Dermis microvascular lymphatic vessel endothelial cell (primary cell): ENCODE measurements at places on chromosomes 5 and 9.

GRCh38 chr9:116298878-116299391 is 145.3 kb downstream of the PAPPA start:
- DNase-seq = no peak

GRCh38 chr5:125564317-125564975 is 818.0 kb upstream of the ZNF608 start:
- DNase-seq = no peak

GRCh38 chr5:68557162-68557936 is 341.8 kb downstream of the PIK3R1 start:
- DNase-seq = no peak

- DNase-seq = no peak
These were observed 31.1 kb upstream of the PPP3R2 start for GRCh38 chr9:101625876-101626275.

DNA sequence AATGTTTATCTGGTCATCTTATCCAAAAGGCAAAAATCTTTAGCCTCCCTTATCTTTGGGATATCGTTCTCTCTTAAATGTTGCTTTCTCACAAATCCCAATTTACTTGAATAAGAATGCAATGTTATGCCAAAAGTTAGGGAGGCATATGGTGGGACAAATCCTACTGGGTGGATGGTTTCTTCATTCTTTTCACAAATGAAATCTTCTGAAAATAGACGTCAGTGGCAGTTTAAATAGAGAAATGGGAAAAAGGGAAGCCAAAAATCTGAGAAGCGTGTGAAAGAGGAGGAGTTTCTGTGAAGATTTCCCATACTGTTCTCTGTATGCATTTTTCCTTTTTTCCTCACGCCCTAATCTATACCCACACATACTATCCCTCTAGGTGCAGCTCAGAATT is 2.5 kb upstream of the PCDHAC1 start:
- DNase-seq = no peak

DNA sequence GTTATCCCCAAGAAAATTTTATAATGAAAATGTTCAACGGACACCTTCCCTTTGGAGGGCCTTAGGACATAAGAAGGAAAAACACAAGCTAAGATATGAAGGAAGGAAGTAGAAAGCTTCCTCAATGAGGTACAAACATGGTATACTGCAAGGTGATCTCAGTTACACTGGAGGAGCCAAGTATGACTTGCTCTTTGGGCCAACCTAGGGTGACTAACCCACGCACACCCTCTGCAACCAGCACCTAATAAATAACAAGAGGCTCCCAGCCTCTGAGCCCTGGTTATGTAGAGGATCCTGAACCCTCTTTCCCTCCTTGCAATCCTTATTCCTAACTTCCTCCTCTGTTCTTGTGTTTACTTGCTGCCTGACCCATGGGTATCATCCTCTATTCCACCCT is 38.3 kb upstream of the KCNV2 start:
- DNase-seq = no peak

GRCh38 chr5:122412966-122413365 is 100.9 kb downstream of the SNCAIP start:
- DNase-seq = no peak

DNA sequence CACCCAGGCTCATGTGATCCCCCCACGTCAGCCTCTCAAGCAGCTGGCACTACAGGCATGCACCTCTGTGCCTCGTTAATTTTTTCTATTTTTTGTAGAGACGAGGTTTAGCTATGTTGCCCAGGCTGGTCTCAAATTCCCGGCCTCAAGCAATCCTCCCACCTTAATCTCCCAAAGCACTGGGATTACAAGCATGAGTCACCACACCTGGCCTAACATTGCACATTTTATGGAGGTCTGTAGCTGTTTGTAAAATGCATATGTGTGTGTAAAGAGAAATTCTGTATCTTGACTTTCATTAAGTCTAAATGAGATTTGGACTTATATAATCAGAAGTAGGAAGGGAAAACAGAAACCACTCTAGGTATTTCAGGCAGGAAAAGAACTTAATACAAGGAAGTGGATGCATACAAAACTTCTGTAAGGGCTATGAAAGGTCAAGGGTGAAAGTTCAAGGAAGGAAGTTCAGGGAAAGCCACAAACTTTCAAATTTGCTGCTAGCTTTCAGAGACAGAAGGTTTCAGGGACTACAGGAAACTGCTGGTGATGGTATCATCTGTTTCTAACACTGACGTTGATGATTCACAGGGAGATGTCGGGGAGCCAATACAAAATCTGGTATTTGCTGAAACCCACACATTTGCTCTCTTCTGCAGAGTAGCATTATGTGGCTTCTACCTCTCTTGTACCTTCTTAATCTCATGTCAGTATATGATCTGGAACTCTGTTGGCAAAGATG is 209.4 kb downstream of the PIK3R1 start:
- DNase-seq = peak; percentile 18

GRCh38 chr5:71757590-71758543 is 38.8 kb downstream of the CARTPT start:
- peak; percentile 56 for DNase-seq

- no peak for DNase-seq
These were observed 2.3 kb upstream of the IRX2 start for GRCh38 chr5:2753452-2754420.

- no peak for DNase-seq
These were observed 60.5 kb upstream of the IL6ST start for GRCh38 chr5:56055287-56055686.
